ENCODE measurements at places on chromosomes 5 and 9.

DNA sequence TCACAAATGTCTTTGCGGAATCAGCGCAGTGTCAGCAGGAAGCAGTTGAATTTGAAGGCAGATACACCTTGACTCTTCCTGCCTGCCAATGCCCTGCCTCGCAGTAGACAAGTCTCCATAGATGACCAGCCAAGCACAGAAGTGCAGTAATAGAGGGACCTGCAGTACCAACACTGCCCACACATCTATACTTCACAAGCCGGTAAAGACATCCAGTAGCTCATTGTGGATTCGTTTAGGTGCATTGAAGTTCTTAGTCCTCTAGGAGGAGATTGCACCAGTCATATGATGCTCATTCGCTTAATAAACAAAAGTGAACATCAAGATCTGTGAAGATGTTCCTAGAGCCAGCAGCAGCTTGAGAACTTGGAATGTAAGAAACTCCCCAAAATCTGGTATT, 7.1 kb upstream of the IFNA2 start:
- peak; percentile 32 for DNase-seq

DNA sequence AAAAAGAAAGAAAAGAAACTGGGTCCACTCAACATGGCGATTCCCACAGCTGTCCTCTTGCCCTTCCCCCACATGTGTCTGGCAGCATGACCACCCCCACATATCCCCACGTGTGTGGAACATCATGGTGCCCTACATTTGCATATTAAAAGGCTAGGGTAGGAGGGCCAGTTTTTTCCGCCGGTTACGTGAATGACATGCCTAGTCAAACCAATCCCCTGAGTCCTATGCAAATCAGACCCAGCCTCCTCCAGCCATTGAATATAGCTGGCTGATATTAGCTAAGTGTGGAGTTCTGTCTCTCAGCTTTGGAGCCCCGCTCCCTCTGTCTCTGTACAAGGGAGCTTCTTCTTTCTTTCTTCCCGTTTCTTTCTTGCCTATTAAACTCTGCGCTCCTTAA, 33.0 kb upstream of the CCDC112 start:
- DNase-seq = no peak

DNA sequence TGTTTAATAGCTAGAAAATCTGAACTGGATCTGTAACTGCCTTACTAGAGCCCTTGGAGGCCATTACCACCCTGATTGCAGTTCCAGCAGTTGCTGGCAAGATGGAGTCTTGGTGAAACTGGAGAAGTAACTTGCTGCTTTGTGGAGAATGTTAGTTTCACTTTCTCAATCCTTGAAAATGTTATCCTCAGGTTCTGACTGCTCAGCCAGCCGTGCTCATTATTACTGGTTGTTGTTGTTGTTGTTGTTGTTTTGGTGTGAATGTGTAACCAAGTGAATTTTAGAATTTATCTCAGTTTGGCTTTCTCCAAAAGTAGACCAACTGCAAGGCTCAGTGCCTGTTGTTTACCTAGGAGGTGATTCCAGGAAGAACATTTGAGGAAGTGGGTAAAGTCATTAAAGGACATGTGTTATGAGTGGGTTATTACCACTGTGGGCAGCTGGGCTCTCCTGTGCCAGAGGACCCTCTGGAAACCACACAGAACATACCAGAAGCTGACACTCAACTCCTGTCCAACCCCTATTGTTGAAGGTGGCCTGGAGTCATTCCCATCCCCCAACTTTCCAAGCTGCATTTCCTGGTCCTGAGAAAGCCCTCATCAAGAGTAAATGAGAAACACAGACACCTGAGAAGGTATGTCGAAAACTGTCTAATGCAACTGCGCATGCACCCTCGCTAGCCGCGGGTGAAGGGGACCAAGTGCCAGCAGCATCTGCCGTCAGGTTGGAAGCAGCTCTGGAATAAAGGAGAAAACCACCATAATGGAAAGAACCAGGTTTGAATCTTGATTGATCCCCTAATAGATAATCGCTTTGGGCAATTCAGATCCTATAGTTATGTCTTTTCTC, 111.6 kb downstream of the CMYA5 start:
- DNase-seq = peak; percentile 48

DNA sequence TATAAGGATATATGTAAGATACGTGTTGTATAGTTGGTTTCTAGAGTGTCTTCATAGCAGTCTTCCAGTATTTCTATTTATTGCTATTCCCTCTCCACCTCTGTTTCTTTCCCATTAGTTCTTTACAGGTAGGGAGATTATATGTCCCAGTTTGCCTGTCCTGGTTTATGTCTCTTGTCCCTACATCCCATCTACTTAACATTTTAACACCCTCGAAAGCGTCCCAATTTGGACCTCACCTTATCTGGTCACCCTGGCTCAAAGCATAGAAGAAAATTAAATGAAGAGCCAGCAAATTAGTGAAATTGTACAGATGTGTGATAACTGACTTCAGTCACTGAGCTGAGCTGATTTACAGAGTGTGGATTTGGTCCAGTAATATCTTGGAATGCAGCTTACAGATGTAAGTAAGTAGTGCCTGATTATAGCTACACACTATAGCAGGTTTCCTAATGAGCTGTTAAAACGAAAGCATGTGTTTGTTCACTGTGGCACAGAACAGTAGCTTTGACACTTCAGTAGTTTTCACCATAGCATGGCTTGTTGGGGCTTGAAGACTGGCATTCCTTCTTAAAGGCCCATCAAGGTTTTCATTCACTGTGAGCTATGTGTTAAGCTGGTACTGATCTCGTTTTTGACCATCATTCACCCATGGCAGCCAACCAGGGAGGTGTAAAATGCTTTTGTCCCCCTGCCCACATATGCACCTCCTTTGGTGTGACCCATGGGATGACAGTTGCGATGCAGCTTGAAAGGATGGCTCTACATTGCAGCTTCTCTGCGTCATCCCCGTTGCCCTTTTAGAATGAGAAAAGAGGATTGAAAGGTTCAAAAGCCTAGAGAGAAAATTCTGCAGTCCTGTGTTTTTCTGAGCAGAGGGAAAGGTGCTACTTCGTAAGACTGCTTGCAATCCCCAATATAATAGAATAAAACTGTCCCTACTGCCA, 192.1 kb upstream of the DMRT1 start:
- DNase-seq = no peak

GRCh38 chr9:112140936-112141335, 34.2 kb downstream of the SUSD1 start:
- no peak for DNase-seq

DNA sequence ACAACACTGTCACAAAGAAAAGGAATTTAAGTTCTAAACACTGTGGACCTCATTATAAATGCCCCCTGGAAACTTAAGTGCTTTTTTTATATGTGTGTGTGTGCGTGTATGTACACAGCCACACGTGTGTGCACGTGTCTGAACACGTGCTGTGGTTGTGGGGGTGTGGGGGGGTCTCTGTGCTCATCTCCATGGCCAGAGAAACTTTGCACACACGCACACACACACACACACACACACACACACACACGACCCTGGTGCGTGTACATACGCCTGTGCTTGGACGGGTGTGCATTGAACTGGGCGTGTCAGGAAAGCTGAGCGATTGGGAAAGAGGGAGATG, 27.9 kb downstream of the AMBP start:
- no peak for DNase-seq

DNA sequence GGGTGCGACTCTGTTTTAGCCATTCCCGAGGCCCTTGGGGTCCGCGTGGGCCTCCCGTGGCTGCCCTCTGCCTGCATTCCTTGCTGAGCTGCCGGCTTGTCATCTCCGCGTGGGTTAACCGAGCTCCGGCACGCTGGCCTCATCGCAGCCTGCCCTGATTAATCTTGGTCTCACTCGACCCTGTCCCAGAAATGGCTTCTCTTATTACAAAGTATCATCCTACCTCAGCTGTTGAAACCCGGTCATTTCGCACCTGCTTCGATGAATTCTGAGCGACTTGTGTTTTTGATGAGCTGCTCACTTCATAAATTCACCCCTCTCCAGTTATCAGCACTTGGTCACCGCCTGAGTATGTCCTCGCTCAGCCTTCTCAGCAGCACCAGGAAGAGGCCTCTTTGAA, 123.5 kb upstream of the EGFLAM start:
- DNase-seq = no peak

- no peak for DNase-seq
These were observed 124.7 kb upstream of the TNPO1 start for GRCh38 chr5:72691751-72692150.

DNA sequence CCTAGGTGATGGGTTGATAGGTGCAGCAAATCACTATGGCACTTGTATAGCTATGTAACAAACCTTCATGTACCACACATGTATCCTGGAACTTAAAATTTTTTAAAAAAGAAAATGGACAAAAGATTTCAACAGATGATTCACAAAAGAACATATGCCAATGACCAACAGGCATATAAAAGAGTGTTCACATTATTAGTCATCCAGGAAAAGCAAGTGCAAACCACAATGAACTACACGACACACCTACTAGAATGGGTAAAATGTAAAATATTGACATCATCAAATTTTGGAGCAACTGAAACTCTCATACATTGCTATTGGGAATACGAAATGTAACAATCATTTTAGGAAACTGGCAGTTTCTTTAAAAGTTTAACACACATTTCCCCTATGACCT, 109.9 kb downstream of the YIPF5 start:
- no peak for DNase-seq

- DNase-seq = no peak
These were observed 58.3 kb upstream of the MAP3K1 start for GRCh38 chr5:56757077-56757476.

- no peak for DNase-seq
These were observed 13.2 kb downstream of the ETF1 start for GRCh38 chr5:138529812-138530211.

GRCh38 chr5:141914797-141915196, 8.9 kb upstream of the DELE1 start:
- no peak for DNase-seq

- DNase-seq = no peak
These were observed 241.4 kb downstream of the PBX3 start for GRCh38 chr9:125988479-125989050.

- DNase-seq = no peak
These were observed 3.8 kb upstream of the PDLIM4 start for GRCh38 chr5:132253452-132254320.

- peak; percentile 89 for DNase-seq
These were observed 9.9 kb upstream of the FBP1 start for GRCh38 chr9:94649100-94649819.

GRCh38 chr5:31767335-31768031, 128.6 kb downstream of the PDZD2 start:
- DNase-seq = no peak

- peak; percentile 94 for DNase-seq
These were observed at the start of gene KLHL9 for GRCh38 chr9:21334701-21335632. Gene KLHL9, minus strand, starts transcription at chr9:21335404. Its CDS starts 545 bp downstream, at chr9:21334859.

DNA sequence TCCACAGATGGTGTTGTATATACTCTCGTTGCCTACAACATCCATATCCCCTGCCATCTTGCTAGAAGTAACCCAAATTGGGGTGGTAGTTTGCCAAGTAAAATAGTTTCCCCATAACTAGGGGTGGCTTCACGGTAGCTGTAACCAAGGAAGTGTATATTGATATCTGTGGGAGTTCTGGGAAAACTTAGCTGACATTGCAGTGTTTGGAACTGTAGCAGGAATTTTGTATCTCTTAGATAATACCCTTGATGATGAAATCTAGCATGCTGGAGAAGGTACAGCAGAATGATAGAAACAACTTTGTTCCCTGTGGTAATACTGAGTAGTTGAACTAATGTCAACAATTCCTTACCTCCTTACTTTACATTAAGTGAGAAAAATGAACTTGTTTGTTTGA, 29.8 kb downstream of the FBXL7 start:
- DNase-seq = no peak

DNA sequence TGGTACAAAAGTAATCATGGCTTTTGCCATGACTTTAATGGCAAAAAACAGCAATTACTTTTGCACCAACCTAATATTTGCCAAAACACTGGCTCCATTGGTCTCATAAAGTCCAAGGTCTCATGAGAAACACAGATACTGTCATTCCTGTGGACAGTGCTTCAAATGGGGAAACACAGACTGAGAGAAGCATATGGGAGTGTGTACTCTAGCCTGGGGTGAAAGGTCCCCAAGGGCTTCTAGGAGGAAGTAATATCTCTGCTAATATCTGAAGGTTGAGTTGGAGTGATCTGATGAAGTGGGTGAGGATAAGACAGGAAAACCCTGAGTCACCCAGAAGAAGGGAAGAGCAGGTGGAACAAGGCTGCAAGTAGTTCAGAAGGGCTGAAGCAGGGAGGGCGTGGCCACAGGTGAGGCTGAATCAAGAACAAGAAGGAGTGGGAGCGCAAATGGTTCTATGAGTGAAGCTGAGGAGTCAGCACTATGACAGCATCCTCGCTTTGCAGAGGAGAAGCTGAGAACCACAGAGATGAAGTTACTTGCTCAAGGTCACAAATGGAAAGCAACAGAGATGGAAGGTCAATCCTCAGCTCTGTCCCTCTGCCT, 164.1 kb downstream of the ASTN2 start:
- DNase-seq = no peak

DNA sequence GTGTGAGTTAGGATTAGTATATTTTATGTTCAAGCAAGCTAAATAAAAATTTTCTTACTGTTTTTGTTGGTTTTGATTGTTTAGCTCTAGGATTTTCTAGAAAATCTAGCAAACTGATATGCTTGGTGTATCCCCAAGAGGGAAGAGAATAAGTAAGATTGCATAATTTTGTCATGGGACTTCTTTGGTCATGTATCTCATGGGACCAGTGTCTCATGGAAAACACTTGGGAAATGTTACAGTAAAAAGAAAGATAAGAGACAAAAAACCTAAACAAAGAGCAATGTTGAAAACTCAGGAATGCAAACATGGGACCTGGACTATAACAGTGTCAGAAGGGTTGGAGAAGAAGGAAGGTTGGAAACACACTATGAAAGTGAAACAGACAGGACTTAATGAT, 119.4 kb downstream of the TLR4 start:
- peak; percentile 31 for DNase-seq

DNA sequence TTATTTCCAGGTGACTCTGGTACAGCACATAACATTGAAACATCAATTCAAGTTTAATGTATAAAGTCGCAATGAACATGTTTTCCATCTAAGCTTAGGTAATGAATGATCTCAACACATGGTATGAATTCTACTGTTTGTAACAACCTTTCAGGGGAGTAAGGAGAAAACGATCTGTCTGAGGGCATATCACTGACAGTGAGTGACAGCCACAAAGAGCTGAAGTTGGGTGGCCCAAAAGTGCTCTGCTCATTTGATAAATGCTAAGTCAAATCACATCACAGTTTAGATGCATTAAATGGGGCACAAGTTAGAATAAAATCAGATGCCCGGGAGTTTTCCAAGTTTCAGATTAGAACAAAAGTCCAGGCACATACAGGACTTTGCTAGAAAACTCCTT, 1.2 kb downstream of the FANCC start:
- DNase-seq = no peak

DNA sequence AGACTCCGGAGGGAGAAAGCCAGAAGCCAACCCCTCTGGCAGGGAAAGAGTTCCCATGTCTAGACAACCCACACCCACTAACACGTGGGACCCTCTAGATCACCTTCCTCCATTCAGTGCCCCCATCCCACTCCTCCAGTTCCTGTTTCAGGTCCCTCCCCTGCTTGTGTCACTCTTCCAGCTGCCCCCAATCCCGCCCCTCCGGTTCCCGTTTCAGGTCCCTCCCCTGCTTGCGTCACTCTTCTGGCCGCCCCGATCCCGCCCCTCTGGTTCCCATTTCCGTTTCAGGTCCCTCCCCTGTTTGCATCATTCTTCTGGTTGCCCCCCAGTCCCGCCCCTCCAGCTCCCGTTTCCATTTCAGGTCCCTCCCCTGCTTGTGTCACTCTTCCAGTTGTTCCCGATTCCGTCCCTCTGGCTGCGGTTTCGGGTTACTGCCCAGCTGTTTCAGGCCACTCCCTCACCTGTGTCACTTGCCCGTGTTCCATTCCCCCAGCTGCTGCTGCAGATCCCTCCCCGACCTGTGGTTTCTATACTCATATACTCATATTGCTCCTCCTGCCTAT, 64.8 kb upstream of the RANBP6 start:
- peak; percentile 80 for DNase-seq
